Activated gamma-delta T cell treated with anti-CD3 and anti-CD28 coated beads, Interleukin-2, amount 50 U/mL, for 16 hours (primary cell): ENCODE measurements at places on chromosomes 3 and 15.

GRCh38 chr3:123644358-123644757 lies 59.5 kb upstream of the HACD2 start:
- DNase-seq = no peak

DNA sequence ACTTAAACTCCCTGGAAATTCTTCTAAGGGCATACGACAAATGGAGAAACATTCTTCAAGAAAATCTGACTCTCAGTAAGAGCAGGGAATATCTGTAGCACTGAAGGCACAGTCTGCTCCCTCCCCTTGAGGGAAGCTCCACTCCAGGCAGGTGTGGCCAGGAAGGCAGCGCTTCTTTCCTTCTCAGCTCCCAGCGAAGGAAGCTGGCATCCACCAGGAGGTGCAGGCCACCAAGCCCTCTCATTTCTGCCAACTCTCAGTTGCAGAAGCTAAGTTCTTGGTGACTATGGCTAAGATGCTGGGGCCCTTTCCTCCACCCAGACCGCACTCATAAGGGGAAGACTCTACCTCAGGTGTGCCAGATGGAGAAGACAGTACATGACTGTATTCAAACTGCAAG lies 37.7 kb upstream of the SLC41A3 start:
- no peak for DNase-seq

GRCh38 chr3:158794206-158794605 lies 7.6 kb upstream of the MFSD1 start:
- no peak for DNase-seq

GRCh38 chr3:173615661-173616060 lies 218.1 kb downstream of the NLGN1 start:
- no peak for DNase-seq

DNA sequence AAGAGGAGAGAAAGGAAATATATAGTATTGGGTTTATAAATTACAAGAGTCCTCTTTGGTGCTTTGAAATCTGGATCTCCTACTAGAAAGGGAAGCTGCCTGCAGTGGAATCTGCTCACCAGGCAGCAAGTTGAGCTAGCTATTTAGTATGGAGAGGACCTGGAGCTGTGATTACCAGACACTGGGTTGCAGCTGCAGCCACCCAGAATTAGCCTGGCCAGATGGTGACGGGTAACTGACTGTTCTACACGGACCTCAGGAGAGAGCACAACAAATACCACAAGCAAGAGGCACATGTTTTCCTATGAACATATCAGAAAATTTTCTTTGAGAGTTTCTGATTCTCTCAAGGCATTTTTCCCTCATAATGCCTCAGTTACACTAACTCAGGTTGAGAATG lies 46.5 kb downstream of the SYNPR start:
- no peak for DNase-seq

DNA sequence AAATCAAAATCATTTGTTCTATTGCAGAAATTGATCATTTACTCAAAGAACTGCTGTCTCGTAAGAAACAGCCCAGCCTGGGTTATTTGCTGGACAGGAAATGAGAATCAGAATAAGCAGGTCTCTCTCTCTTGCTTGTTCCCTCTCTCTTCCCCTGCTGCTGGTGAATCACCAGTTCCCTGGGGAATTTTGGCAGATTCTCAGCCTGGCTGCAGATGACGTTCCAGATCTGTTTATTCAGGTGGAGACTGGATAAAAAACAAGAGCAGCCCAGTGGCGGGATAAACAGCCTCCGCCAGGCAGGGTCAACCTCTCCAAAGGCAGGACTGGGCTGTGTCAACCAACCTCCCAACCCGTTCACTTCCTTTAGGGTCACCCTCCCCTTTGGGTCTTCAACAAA lies 72.1 kb downstream of the LRIG1 start:
- DNase-seq = no peak

DNA sequence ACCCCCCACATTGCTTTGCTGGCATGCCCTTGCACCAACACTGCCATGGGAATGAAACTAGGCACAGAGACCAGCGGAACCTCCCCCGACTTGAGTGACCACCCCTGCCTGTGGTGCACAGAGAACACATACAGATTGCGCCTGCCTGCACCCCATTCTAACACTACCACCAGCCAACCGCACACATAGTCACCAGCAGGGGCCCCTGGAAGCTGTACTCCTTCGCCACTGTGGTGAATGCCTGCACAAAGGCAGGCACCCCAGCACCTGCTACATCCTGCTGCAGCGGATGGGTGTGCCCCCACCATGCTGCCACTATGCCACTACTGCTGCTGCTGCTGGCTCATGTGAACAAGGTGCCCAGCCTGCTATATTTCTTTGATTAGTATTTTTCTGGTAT lies 27.4 kb upstream of the DNAAF4 start:
- no peak for DNase-seq

GRCh38 chr3:114128826-114129225 lies 50.0 kb downstream of the DRD3 start:
- DNase-seq = no peak

- no peak for DNase-seq
Measured at GRCh38 chr15:75350601-75351361, 3.9 kb downstream of the NEIL1 start.

GRCh38 chr15:44069489-44069888 lies 125.6 kb downstream of the FRMD5 start:
- DNase-seq = no peak

DNA sequence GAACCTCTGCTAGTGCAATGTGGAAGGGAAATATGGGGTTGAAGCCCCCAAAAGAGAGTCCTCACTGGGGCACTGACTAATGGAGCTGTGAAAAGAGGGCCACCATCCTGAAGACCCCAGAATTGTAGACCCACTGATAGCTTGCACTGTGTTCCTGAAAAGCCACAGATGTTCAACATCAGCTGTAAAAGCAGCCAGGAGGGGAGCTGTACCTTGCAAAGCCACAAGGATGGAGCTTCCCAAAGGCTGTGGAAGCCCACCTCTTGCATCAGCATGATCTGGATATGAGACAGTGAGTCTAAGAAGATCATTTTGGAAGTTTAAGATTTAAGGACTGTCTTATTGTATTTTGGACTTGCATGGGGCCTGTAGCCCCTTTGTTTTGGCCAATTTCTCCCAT lies 125.8 kb upstream of the TGFBR2 start:
- no peak for DNase-seq

DNA sequence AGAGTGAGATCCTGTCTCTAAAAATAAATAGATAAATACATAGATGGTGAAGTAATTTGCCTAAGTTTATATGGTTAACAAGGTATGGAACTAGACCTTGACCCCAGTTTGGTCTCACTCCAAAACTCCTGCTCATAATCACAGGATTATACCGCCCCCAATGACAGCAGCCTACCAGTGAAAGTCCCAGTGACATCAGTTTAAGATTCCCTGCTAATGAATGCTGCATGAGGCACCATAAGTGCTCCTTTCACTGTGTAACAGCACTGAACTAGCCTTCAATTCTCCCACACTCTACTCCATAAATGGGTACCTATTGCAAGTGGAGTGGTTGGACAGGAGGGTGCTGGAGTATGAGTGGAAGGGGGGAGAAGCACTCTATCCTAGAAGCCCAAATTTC lies 23.7 kb upstream of the THSD4 start:
- no peak for DNase-seq

GRCh38 chr15:99014803-99015697 lies 7.5 kb upstream of the PGPEP1L start:
- DNase-seq = peak; percentile 8

DNA sequence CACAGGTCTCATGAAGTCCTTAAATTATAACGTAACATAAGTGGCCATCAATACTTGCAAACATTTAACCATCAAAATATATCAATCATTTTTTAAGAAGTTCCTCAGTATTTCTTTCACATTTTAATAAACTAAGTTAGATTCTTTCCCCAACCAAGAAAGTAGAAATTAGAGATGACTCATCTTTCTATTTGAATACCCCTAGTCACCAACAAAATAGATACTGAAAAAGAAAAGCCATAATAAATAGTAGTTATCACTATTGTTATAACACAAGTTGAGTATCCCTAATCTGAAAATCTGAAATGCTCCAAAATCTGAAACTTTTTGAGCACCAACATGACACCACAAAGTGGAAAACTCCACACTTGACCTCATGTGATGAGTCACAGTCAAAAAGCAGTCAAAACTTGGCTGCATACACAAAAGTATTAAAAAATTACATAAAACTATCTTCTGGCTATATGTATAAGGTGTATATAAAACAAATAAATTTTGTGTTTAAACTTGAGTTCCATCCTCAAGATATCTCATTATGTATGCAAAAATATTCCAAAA lies 3.7 kb downstream of the SHQ1 start:
- no peak for DNase-seq

- no peak for DNase-seq
Measured at GRCh38 chr3:46677411-46677726, 16.1 kb downstream of the ALS2CL start.

DNA sequence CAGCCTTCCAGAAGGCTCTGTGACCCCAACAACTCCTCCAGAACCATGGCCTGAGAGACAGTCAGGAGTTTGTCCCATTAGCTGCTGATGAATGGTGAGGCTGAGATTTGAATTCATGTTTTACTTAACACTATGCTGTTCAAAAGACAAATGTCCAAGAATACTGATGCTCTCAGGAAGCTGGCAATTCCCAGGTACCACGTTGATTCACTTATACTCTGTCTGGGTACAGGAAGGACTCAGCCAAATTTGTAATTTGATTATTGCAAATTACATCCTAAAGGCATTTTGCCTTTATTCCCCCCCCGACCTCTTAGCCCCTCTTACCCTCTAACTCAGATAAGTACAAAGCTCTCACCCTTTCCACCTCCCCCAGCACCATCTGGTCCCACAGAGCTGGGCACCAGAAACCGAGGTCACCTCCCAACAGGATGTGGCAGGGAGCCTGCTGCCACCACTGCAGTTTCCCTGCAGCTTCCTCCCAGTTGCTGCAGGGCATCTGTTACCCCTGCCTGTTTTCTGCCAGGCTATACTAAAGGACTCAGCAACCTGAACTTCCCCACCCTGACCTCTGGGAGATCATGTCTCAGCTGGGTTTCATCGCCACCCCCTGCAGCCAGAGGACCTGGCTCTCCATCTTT lies 33.6 kb downstream of the EAF1 start:
- DNase-seq = no peak

DNA sequence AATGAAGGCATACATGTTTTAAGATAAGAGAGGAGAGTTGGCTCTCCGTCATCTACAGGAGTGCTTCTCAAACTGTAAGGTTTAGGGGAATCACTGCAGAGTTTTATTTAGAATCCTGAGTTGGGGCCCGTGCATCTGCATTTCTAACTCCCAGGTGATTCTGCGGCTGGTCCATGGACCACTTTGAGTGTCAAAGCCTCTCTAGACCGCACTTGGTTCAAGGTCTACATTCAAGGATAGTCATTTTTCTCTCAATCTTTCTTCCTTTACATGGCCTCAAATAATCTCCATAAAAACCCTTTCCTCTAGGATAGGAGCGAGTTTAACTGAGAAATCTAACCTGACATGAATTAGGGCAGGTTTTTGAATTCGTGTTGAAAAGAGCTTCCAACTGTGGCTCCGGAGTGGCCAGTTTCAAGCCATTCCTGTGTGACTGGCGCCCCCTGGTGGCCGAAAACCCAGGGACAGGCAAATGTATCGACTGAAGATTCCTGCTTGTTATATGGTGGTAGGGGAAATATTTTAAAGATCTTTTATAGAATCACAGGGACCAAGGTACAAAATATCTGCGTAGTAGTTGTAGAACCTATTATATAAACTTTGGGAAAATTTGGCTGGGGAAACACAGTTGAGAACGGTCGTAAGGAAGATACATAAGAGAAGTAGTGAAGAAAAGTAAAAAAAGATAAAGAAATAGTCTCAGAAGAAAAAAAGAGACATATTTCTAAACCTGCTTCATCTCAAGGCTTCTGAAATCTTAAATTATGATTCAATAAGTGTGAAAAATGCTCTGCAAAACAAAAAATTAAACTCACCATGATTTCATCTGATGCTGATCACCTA lies 11.9 kb downstream of the GABRR3 start:
- DNase-seq = peak; percentile 94

- no peak for DNase-seq
Measured at GRCh38 chr3:30443756-30444673, 162.4 kb upstream of the TGFBR2 start.

GRCh38 chr15:41575282-41575681 lies 16.3 kb downstream of the TYRO3 start:
- DNase-seq = no peak

GRCh38 chr15:52518487-52519371 lies 10.0 kb downstream of the MYO5A start:
- no peak for DNase-seq

- no peak for DNase-seq
Measured at GRCh38 chr3:98012979-98013378, 22.1 kb downstream of the GABRR3 start.

DNA sequence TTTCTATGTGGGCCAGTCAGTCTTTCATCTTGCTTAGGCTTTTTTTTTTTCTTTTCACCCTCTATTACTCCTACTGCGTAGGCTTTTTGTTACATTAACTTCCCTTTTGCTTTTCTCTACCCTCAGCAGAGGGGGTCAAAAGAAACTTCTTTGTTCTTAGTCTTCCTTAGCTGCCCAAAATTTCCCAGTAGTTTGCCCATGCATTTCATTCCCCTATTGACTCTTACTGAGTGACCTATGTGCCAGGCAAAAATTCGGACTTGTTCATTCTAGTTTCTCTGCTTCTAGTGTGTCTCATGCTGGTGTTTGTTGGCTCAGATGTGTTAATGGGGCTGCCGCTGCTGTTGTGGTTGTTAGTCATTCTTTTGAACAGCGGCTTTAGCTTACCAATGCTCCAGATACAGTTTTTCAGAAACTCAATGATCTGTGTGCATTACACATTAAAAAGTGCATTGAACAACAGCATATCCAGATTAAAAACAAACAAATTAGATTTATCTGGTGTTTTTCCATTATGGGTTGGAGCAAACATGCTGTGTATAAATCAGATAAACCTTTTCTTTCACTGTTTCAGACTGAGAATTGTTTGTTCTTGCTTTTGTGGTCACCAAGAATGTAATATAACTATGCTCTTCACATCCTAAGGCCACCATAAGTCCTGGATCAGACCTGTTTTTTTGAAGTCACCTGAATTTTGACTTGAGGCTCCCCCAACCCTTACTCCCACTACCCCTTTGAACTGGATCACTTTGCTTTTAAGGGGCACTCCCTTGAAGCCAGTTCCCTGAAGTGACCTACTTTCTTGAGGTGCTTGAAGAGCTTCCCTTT lies 43.1 kb downstream of the PDE8A start:
- no peak for DNase-seq

DNA sequence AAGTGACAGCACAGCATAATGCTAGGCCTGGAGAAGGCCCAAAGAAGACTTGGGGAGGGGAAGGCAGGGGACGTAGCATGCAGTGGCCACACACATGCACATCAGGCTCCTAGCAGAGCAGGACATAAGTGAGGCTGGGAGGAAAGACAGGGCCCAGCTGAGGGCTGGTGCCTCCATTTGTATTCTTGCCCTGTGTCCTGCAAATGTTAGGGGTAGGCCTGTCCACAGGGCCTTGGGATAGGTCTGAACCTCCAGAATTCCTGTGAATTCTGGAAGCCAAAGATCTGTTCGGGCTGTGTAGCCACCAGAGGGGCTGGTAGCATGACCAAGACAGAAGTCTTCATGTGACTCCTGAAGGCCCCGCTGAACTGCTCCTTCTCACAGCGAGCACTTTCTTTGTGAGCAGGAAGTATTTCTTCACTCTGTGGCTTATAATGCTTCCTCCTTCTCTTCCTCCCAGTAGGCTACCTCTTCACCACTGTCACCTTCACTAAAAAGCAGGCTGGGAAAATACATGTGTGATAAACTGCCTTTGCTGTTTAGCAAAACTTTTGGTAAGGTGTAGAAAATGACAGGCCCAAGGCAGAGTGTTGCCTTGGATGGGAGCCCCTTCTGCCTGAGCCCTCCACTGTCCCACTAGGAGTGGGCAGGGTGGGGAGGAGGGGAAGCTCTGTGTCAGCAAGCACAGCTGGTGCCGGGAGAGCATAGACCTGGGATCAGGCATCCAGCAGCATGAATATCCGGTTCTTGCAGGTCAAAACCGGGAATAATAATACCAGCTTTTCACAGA lies 8.4 kb downstream of the CERS3 start:
- DNase-seq = no peak
